ENCODE measurements at places on chromosomes 3 and 15.

DNA sequence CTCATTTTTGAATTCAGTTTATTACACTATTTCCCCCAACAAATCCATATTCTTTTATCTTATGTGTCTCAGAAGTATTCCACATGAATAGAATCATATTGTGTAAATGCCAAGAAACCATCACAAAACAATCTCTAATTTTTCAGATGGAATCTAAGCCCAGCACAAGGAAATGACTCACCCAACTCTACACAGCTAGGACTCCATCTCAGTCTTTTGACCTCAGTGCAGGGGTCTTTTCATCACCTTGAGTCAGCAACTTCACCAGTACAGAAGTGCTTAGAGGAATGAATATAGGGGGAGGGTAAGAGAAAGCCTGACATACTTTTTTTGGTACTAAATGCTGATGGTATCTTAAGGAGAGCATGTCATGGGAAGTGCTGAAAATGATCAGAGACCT, 169.3 kb upstream of the LRRN1 start:
- peak; percentile 40 for DNase-seq

- peak; percentile 62 for DNase-seq
Observed at GRCh38 chr3:45104715-45105711, 41.2 kb downstream of the CDCP1 start.

DNA sequence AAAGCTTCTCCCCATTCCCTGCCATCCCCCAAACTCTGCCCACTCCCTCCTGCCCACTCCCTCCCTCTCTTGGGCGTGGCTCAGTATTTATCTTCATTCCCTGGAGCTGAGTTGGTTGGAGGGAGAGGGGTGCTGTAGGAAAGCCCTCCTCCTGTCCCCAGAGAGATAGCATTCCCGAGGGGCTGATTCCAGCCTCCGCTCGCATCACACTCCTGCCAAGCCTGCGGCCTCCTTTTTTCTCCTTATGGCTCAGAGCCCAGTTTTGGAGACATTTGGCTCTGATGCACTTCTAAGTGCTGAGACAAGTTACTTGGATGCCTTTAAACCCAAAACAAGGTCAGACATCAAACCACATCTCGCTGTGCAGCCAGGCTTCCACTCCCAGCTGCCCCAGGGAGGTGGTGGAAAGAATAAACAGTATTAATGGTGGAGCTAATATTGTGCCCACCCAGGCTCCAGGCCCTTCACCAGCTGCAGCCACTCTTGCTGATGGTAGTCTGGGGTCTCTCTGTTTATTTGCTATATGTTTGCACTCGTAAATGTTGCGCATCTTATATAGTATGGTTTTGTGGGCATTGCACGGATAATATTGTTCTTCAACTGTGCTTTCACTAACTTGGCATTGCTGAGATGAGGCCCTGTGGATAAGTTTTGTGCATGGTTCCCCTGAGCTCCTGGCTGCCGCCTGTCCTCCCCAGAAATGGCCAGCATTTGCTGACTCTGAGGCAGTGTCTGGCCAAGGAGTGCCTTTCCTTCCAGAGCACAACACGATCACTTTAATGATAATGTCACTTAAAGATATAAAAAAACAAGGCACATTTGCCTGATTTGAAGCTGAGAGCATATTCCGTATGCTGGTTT, 157.2 kb downstream of the LRRC28 start:
- peak; percentile 72 for DNase-seq

- DNase-seq: no peak
Observed at GRCh38 chr3:7498715-7499114, 637.8 kb downstream of the GRM7 start.

DNA sequence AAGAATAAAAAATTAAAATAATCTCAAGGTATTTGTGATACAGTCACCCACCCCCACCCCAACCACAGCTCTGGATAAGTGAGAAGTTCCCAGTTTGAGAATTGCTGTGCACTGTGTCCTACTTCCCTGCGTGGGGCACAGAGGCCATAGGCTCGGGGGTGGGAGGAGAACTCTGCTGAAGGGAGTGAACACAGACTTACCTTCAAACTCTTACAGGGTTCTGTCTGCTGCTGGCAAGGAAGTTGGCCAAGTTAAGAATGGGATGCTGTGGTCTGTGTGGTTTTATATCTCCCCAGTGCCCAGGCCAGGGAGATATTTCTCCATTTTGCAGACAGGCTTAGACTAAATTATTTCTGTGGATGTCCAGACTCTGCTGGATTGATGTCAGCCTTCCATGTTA, 37.6 kb downstream of the SPTSSB start:
- no peak for DNase-seq

DNA sequence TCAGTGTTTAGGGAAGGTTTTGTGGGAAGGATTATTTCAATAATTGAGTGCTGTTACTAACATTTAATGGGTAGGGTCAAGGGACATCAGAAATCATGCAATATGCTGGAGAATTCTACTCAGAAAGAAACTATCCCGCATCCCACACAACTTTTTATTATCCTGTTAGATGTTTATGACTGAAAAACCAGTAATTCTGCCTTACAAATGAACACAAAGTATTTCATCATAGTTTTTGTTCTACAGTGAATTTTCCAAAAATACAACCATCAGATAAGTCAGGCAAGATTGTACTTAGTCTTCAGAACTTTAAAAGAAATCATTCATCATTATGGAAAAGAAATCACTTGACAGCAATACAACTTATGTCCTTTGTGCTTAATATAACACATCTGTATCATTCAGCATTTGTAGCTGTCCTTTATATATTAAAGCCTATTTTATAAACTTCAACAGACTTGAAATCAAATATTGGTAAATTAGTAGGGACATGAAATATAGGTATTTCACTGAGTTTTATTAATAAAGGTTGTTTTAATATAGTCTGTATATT, 61.9 kb downstream of the TRPM7 start:
- no peak for DNase-seq

- DNase-seq: peak; percentile 50
Observed at GRCh38 chr3:64354221-64354620, 129.0 kb upstream of the PRICKLE2 start.

DNA sequence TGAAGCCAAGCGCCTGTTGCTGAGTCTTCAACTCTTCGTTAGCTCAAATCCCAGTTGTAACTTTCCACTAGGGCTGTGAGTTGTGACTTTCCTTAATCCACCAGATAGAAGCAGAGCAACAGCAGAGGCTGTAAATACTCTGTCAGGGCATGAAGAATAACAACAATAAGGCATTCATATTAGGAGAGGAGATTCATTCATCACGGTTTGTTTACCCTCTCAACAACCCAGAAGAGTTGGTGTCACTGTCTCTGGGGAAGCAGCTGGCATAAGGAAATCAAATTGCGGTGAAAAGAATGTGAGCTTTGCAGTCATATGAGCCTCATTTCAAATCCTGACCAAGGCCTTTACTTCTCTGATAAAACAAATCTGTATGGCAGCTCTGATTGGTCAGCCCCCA, 184.8 kb downstream of the SHQ1 start:
- DNase-seq: peak; percentile 26

- no peak for DNase-seq
Observed at GRCh38 chr3:112736805-112737566, 96.0 kb upstream of the CCDC80 start.

GRCh38 chr3:73214846-73215245, 153.4 kb downstream of the EBLN2 start:
- DNase-seq: no peak

DNA sequence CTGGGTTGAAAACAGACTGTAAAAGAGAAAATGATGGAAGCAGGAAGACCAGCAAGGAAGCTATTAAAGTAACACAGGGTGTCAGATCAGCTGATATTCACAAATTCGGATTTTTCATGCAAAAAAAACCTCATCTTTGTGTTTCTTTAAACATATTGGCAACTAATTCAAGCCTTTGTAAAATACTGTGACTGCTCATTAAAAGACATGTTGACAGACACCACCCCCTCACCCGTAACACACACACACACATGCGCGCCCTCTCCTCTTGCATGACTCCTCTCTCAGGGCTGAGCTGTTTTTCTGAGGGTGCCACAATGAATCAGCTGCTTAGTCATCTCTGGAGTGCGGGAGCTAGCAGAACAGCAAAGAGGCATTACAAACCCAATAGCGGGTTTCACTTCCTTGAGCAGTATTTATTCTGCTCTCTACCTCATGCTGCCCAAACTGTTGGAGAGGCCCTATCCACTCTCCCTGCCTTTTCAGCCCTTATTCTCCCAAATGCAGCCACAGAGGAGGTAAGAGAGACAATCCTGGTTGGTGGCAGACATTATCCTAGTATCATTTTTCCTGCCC, 35.8 kb upstream of the CCDC80 start:
- peak; percentile 69 for DNase-seq

DNA sequence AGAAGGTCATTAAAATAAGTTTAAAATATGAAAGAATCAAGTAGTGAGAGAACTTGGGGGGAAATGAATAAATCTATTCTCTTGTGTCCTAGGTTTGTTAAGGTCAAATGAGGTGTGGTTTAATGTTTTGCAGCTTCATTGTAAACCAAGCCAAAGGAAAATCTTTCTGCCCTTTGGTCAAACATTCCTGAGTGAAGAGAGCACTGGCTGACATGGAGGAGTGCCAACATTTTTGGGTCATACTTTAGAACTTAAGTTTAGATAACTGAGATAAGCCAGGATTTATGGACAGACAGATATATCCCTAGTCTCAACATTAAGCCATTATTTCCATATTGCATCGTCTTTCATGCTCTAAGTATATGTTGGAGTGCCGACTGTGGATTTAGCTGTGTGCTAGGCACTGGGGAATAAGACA, 66.4 kb downstream of the PTPRG start:
- peak; percentile 62 for DNase-seq

DNA sequence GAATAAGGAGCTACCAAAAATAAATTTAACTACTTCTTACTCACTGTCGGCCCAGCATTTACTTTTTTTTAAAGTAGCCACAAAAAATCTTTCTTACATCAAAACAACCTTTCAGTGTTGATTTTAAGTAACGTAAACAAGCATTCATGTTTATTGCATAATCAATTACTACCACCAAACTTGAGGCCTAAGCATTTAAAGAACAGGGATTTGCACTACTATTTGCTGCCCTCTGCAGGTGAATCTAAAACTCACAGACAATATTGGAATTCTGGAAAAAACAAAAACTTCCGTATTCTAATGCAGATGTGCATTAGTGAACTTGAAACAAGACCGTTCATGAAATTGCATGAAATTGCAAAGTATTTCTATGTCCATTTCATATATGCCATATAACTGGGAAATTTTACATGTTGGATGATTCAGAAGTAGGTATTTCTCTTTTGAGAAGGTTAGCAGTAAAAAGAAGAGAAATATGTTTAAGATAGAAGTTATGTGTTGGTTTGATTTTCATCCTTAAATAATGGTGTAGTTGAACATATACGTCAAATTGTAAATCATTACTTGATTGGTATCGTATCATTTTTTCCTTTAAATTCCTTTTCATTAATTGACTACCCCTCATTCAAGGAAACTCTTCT, 55.6 kb downstream of the CGGBP1 start:
- peak; percentile 29 for DNase-seq

- DNase-seq: peak; percentile 10
Observed at GRCh38 chr3:155554777-155555451, 190.0 kb downstream of the PLCH1 start.

GRCh38 chr3:53134631-53135232, 4.5 kb upstream of the RFT1 start:
- peak; percentile 68 for DNase-seq

GRCh38 chr3:125003369-125003853, 52.4 kb downstream of the HEG1 start:
- DNase-seq: peak; percentile 40

DNA sequence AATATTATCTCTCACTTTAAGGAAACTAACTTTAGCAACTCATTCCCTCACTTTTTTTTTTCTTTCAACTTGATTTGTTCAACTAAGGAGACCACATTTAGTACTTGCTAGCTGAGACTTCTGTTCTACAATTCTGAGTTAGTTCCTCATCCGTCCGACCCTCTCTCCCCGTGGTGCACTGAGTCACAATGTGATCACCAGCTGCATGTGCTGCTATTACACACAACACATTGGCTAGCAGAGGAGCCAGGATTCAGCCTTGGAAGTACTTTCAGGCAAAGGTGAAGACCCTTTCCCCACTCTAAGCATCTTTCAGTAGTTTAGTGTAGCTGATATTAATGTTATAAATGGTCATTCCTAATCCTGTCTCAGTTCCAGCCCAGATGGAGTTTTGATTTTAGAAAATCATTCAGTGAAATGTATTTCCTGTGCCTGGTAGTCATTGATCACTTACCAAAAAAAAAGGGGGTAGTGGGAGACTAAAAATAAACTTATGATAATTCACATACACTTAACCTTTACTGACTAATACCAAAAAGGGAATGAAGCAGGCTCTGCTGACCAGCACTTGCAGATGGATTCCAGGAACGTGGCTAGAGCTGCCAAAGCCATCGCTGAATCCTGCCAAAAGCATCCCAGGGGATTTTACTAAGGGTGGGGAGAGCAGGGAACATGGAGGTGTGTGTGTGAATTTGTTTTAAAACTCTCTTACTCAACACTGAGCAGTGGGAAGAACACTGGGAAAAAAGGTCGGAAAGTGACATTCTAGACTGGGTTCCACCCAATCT, 424.8 kb downstream of the LPP start:
- no peak for DNase-seq

GRCh38 chr3:16441371-16441875, 72.1 kb downstream of the RFTN1 start:
- no peak for DNase-seq

DNA sequence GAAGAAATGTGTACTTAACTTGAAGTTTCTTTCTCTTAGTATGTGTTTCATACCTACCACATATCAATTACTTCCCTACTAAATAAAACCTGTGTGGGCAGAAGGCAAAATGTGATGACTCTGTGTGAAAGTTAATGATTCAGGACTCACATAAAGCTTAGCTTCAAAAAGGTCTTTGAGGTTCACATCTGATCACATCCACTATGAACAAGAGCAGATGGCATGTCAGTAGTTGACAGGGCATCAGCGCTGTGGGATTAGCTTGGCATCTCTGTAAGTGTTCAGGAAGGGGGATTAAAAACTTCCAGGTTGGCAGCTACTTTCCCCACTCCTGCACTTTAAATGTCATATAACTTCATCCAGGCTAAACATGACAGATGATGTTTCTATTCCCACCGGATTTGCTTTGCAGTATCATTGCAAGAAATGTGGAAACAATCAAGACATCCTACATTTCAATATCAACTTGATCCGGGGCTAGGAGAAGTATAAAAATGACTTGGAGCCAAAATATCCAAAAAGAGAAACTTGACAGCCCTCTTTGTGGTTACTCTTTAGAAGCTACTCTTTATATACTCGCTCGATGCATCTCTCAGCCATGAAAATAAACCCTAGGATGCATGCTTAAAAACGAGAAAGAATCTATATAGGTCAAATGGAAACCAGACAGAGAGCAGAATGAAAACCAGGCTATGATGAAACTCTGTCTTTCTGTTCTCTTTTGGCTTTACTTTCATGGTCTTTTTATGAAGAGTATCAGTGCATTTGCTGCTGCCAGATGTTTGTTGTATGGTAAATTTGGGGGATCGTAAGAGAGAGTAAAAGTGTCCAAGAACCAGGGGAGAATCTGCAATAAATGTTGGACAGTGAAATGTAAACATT, 273.1 kb upstream of the ALCAM start:
- no peak for DNase-seq

DNA sequence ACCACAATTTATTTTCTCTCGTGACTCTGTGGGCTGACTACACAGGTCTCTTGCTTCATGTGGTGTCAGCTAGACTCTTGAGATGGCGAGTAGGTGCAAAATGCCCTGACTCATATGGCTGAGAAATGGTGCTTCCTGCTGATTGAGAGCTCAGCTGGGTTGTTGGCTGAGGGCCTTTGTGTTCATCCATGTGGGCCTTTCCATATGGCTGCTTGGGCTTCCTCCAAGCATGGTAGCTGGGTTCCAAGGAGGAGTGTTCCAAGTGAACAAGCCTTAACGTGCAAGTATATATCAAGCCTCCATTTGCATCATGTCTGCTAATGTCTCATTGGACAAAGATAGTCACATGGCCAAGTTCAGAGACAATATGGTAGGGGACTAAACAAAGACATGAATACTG, 164.0 kb downstream of the PDCD6IP start:
- DNase-seq: no peak
